NCI-H510A treated with DMSO at 0.1 percent for 48 hours (cell line): ENCODE measurements at places on chromosomes 7 and 10.

DNA sequence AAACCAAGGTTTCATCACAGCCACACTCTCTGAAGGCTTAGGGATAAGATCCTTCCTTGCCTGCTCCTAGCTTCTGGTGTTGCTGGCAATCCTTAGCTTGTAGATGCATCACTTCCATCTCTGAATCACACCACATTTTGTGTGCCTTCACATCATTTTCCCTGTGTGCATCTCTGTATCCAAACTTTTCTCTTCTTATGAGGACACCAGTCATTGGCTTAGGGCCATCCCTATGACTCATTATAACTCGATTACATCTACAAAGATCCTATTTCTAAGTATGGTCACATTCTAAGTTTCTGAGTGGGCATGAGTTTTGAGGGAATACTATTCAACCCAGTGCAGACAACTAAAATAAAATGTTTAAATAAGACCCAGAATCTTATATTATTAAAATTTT, 121.7 kb downstream of the C7orf25 start:
- no peak for DNase-seq

DNA sequence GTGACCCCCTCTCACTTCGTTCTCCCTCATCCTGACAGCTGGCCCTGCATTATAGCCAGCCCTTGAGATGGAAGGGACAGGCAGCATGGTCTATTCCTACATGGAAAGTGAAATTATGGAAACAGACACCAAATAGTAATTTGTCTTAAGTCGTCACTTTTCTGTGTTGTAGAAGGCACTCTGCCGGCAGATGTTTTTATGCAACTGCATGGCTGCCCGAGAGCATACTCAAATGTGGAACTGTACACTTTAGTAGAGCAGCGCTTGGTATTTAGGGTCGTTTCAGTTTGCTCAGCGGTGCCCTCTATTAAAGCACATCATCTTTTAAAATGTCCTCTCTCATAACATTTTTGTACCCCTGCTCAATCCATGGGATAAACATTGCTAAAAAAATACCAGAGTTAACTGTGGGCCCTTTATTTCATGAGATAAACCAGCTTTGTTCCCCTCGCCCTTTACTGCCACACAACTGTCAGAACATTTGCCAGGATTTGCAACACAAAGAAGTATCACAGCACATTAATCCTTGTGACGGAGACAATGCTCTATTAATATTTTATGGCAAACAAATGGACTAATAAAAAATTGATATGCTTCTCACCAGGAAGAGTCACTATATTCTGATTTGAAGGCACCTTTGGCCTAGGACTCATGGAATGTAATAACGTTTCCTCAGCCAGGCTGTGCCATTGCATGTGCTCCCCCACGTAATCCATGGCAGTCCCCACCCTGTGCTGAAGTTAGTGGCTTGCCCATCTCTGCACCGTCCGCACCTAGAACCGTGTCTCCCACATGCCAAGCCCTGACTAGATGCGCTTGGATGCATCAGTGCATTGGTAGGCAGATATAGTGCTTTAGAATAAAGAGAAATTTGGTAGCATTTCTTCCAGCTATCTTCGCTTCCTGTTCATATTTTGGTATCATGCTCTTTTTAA, 221.3 kb downstream of the PAXIP1 start:
- no peak for DNase-seq

- no peak for DNase-seq
Measured at GRCh38 chr7:128021366-128021765, 9.9 kb downstream of the LRRC4 start.

- no peak for DNase-seq
Measured at GRCh38 chr10:18886102-18886501, 162.5 kb upstream of the MALRD1 start.

DNA sequence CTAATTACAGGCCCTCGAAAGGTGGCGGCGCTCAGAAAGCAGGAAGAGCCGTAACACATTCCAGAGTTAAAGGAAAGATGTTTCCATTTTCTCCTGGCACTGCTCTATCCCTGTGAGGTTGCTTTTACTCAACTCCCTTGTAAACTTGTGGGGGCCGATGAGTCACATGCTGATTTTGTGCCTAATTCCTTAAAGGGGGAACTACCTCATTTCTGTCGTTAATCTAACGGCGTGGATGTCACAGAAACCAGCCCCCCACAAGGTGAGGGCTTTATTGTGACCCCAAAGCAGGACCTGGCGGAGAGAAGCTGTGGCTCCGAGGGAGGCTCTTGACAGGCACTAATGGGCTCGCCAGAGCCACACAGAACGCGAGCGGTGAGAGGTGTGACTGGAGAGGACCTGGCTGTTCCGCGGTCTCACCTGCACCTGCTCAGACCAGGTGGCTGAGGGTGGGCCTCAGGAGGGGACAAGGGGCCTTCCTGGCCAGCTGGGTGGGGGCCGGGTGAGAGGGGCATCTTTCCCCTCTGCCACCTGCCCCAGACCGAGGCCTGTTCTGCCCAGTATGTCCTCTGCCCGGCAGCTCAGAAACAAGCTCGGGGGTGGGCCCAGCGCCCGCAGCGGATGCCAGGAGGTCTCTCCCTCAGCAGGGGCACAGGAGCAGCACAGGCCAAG, 50.9 kb downstream of the CALML3 start:
- DNase-seq, result peak; percentile 18

- DNase-seq, result no peak
Measured at GRCh38 chr10:48606530-48607355, 1.9 kb upstream of the ARHGAP22 start.

DNA sequence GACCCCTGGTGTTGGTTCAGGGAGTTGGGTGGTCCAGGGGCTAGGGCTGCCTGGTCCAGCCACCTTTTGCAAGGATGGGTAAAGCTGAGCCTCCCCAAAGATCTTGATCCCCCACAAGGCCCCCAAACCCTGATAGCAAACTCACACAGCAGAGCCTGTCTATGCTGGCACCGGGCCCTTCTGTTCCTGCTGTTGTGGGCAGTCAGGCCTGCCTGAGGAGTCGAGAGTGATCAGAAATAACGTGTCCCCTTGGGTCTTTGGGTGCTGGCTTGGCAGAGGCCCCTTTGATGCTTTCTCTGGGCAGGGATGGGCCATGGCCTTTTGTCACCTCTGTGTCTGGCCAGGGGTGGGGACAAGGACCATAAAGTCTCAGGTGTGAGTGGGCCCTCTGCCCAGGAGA, 715 bp upstream of the MUC12 start:
- no peak for DNase-seq

GRCh38 chr10:128461991-128462390, 335.8 kb upstream of the MKI67 start:
- DNase-seq, result no peak

GRCh38 chr7:79319369-79319768, 134.1 kb downstream of the MAGI2 start:
- no peak for DNase-seq

- no peak for DNase-seq
Measured at GRCh38 chr10:81248886-81249285, 626.1 kb upstream of the NRG3 start.

- DNase-seq, result peak; percentile 12
Measured at GRCh38 chr10:54402576-54402975, 398.5 kb downstream of the PCDH15 start.

DNA sequence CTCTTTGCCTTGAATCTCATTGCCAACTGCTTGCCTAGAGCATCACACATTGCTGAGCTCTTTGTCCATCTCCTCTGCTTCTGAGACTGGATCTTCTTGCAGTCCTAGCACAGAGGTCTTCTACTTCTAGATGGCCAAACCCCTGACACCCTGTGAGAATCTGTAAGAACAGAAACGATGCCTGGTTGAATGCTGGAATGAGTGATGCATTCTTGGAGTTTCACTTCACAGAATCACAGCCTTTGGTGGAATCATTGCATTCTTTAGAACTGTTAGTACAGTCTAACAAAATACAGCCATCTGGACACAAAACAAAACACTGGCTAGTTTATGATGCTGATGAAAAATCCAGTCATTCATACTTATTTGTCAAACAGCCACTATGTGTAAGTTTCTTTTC, 141.7 kb upstream of the ITGB1 start:
- no peak for DNase-seq

DNA sequence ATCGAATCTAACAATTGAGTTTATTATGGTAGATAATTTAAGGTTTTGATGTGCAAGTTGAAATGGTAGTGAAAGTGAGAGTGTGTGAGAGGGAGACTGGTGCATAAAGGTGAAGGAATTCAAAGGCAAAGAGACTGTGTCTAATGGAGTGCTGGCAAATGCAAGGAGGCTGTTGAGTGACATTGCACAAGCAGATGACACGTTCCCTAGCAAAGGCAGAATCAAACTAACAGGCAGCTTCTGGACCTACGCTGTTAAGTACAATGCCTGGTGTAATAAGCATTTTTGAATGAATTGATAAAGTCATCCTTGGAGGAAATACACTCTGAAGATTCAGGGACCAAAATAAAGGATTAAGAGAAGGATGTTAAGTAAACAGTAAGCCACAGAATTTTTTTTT, 11.7 kb upstream of the GPR141 start:
- DNase-seq, result no peak

GRCh38 chr10:77289027-77289501, 348.5 kb downstream of the KCNMA1 start:
- DNase-seq, result no peak

DNA sequence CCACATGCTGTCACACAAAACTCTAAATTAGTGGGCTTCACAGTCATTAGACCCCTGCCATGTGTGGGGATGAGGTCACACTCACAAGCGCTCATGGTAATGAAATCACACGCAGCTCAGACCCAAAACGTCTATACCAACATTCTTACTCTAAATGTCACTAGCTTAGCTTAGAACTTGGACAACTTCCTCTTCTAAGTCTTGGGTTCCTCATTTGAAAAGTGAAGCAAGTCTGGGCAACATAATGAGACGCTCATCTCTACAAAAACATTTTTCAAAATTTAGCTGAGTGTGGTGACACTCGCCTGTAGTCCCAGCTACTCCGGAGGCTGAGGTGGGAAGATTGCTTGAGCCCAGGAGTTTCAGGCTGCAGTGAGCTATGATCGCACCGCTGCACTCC, 92.7 kb upstream of the MACROH2A2 start:
- DNase-seq, result no peak

DNA sequence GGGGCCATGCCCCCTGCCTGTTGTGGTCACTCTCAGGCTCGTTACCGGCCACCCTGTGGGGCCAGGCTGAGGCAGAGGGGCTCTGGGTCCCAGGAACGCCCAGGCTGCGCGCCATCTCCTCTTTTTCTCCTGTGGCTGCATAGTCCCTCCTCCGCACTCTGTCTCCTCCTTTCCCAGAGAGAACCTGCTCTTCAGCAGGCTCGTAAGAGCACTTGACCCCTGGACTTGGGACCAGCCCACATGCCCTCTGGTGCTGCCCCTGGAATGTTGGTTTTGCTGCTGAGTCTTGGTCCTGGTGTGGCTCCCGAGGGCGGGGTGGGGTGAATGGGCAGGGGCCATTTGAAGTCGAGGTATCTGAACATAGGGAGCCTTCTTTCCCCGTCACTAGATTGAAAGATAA, 6.6 kb upstream of the BHLHA15 start:
- no peak for DNase-seq

- no peak for DNase-seq
Measured at GRCh38 chr10:26478061-26478460, 39.9 kb downstream of the APBB1IP start.

DNA sequence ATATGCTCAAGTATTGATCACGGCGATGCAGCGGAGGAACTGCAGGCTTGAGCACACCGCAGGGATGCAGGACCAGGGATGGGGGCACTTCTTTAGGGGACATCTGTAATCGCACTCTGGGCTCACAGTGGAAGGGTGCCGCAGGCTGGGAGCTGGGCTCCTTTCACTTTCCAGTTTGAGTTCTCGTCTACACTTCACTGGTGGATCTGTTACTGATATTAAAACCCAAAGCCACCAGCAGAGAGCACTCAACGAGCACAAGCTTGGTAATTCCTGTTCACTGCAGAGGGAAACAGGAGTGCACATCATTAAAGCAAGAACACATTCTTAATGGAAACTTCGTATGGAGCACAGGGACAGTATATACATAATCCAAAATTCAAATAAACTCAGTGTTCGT, 91.3 kb downstream of the PARD3 start:
- DNase-seq, result peak; percentile 9

GRCh38 chr10:88297103-88297502, 286.0 kb downstream of the RNLS start:
- DNase-seq, result no peak

GRCh38 chr10:95352684-95353083, 61.9 kb upstream of the PDLIM1 start:
- DNase-seq, result no peak

GRCh38 chr10:71801361-71801760, 28.0 kb upstream of the VSIR start:
- no peak for DNase-seq

- DNase-seq, result no peak
Measured at GRCh38 chr10:95249467-95249866, 41.3 kb downstream of the PDLIM1 start.

DNA sequence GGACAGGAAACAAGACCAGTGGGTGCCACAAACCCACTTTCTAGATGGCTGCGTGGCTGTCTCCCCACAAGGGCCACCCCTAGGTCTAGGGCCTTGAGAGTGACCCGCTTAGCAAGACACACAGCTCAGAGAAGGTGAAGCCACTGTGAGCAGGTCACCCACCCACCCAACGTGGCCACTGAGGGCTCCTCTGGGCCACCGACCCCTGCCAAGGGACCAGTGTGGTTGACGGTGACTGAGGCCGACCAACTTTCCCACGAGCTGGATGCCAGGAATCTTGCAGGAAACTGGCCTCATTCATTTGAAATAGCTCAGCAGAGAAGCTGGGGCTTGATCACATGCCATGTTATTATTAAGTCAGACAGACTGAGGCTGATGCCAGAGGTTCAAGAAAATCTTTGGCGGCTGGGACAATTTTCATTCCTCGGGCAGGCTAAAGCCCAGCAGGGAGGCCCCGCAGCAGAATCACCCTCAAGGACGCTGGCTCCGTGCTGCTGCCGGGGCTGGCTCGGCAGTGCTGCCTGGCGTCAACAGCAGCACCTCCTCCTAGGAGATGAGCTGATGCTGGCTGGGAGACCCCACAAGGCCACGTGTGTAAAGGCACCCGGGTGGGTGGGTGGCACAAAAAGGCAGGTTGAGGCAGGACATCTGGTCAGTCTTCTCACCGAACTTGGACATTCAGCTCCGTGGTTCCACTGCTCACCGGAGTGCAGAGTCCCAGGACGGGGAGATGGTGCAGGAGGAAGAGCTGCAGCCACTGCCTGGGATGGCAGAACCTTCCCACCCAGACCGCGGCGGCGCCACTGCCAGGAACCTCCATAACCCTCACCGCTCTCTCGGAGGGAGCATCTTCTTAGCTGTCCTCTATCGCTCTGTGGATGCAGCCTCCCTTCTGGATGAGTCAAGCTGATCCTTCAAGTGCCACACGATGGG, 57.8 kb downstream of the ZRANB1 start:
- DNase-seq, result no peak

- no peak for DNase-seq
Measured at GRCh38 chr7:70787286-70787685, 344.7 kb upstream of the GALNT17 start.
